ENCODE measurements at places on chromosomes 4 and X.

DNA sequence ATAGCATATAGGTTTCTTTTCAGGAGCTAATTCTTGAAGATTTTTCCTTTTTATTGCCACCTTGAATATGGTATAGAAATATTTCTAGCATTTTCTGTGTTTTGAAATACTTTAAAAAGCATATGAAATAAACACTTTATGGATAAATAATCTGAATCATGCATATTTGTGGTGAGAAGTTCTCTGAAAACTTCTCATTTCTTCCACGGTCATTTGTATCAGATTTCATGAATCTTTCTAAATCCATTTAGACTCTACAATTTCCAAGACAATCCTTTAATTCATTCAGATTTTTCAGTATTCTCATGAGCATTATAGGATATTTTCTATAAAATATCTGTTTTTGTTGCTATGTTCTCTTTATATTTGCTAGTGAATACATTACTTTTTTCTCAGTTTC is 16.2 kb upstream of the CA5B start:
- DNase-seq, result no peak

GRCh38 chrX:139172731-139173130 is 357.8 kb upstream of the F9 start:
- no peak for DNase-seq

- peak; percentile 58 for DNase-seq
Observed at GRCh38 chrX:109485470-109486340, 3.8 kb upstream of the GUCY2F start.

- no peak for DNase-seq
Observed at GRCh38 chr4:37689353-37690095, 3.3 kb upstream of the RELL1 start.

GRCh38 chrX:111020283-111020682 is 75.7 kb upstream of the PAK3 start:
- no peak for DNase-seq

GRCh38 chr4:42750091-42750490 is 93.2 kb upstream of the ATP8A1 start:
- DNase-seq, result no peak

- no peak for DNase-seq
Observed at GRCh38 chr4:159428975-159429692, 326.3 kb downstream of the RAPGEF2 start.

- no peak for DNase-seq
Observed at GRCh38 chr4:56972389-56972788, 5.0 kb downstream of the NOA1 start.

DNA sequence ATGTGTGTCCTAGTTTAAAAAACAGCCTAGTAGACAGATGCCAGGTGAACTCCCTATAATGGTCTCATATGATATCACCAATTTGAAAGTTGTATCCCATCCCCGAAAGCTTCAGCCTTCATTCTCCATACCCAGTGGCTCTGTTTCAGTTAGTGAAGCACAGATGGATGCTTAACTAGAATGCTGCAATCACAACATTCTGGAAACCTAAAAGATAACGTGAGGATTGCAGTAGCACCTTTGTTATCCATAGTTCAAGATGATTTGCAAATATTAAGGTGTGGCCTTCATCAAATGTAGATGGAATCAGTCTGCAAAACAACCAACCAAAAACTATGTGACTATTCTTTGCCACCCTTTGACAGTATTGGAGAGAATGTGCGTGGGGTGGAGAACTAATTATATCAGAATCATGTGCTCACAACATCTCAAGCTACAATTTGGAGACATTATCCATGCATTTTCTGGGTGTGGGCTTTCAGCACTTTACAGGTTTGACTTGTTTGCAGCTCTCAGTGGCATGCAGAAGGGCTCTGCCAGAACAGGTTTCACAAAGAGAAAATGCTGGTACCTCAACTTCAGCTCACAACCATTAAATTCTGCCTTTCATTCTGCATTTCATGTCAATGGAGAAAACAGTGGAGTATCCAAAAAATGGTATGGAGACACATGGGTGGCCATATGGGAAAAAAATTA is 18.3 kb upstream of the PPID start:
- no peak for DNase-seq

DNA sequence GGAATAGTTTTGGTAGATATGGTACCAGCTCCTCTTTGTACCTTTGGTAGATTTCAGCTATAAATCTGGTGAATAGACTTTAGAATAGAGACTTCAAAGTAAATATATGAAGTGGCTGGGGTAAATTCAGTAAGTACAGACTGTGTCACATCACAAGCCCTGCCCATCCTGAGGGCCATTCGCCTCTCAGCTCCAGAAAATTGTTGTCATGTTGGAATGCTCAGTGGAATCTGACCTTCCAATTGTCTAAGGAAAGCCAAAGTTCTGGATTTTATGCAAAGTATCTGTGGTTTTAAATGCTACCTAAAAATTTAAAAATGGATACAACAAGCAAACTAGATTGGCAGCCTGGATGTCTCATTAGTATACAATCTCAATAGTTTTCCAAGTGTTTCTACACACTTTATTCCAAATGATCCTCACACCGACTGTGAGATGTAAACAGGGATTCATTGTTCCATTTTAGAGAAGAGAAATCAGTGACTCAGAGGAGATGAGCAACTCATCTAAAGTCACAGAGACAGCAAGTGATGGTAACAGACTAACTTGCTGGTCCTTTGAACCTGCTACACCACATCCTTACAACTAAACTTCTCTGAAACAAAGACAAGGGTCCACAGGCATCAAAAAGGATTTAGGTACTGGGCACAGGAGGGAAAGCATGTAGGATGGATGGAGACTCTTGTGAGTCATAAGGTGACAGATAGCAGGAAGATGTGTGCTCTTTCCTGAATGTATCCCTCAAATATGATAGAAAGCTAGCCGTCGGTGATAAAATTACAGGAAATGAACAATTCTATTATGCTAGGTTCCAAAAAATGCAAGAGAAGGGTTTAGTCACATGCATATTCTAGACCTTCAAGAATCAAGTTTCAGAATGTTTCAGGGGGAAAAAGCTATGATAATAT is 127.3 kb downstream of the ATP10D start:
- no peak for DNase-seq

DNA sequence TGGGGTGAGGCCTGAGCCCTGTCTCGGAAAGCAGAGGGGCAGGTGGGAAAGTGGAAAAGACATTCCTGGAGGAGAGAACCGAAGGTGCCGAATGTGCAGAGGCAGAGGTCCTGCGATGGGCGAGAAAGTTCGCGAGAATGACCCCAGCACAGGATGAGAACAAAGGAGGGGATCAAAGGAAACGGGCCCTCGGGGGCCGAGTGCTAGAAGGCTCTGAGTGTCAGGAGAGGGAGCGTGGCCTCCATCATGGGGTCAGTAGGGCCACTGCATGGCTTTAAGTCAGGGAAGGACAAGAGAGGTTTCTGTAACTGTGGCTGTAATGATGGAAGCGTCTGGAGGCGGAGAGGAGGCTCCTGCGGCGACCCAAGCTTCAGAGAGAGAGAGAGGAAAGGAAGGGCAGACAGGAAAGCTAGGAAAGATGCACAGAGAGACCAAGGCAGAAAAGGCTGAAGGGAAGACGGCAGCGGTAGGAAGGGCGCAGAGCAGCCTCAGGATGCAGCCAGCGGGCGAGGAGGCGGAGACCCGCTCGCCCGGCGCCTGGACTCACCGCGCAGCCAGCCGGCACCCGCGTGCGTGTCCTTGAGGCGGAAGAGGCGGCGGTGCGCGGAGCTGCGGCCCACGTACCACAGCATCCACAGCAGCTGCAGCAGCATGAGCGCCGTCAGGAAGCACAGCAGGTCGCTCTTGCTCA is 669 bp downstream of the OTOP1 start:
- no peak for DNase-seq

GRCh38 chrX:47217121-47217851 is 1.2 kb upstream of the CDK16 start:
- no peak for DNase-seq

DNA sequence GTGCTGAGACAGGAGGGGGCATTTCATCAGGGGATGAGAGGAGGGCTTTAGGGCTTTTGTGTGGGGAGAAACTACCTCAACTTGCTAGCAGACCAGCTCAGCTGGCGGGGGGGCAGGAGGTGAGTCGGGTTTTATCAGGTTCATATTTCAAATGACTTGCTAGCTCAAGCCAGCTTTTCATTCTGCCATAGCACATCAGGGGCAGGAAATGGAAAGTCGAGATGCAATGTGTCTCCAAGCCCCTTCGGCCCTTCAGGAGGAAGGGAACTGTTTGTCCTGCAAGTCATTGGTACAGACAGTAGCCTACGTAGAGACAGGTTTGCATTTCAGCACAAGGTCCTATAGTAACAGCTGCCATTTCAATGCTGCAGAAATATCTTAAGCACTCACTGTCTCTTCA is 194.1 kb downstream of the PTTG2 start:
- DNase-seq, result no peak

DNA sequence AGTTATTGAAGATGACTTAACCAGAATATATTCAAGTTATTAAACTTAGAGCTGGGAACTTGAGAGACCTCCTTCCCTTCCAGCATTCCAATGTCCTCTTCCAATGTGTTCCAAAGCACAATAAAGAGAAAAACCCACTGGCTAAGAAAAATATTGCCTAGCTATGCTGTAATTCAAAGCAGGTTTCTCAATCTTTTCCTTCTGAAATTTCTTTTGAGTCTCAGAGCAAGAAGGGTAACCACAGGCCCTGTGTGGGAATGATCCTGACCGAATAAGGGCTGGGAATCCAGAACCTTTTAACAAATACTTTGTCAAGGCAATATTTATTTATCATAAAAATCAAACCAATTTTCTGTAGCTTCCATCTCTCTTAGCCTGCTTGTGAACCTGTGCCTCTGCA is 150.7 kb upstream of the SFRP2 start:
- DNase-seq, result no peak

DNA sequence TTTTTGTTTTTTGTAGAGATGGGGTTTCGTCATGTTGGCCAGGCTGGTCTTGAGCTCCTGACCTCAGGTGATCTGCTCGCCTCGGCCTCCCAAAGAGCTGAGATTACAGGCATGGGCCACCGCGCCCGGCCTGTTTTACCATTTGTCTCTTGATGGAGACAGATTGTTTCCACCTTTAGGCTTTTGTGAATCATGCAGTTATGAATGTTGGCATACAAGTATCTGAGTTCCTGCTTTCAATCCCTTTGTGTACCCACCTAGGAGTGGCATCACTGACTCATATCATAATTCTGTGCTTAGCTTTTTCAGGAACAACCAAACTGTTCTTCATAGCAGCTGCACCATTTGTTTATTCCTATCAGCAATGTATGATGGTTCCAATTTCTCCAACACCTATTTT is 20.2 kb upstream of the MGST2 start:
- no peak for DNase-seq

DNA sequence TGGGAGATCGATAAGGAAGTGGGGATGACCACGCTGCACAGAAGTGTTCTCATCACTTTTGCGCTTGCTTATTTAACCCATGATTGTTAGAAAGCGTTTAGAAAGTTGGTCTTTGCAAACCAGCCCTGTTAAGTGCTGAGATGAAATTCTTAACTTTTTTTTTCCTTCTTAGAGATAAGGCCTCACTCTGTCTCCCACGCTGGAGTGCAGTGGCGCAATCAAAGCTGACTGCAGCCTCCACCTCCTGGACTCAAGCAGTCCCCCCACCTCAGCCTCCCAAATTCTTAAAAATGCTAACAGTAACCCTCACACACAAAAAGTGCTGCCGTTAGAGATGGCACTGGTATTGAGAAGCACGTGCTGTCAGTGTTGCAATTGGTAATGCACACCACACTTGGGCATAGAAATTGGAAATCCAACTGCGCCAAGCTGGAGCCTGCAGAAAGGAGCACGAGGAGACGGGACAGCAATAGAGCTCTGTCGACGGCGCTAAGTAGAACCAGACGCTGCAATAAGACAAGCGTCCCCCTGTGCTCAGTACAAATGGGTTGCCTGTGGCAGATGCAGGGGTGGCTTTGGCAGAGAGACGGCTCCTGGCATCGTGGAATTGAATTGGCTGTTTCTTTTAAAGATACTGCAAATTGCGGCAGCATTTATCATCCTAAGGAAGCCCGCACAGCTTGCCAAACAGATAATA is 113.4 kb downstream of the TBL1X start:
- DNase-seq, result no peak

GRCh38 chrX:115562480-115562847 is 1.5 kb downstream of the PLS3 start:
- no peak for DNase-seq

- DNase-seq, result no peak
Observed at GRCh38 chr4:150415213-150415612, 166.7 kb upstream of the MAB21L2 start.

GRCh38 chrX:134601240-134601765 is 57.0 kb downstream of the PLAC1 start:
- no peak for DNase-seq

GRCh38 chr4:14800977-14801376 is 201.3 kb upstream of the CPEB2 start:
- DNase-seq, result no peak

DNA sequence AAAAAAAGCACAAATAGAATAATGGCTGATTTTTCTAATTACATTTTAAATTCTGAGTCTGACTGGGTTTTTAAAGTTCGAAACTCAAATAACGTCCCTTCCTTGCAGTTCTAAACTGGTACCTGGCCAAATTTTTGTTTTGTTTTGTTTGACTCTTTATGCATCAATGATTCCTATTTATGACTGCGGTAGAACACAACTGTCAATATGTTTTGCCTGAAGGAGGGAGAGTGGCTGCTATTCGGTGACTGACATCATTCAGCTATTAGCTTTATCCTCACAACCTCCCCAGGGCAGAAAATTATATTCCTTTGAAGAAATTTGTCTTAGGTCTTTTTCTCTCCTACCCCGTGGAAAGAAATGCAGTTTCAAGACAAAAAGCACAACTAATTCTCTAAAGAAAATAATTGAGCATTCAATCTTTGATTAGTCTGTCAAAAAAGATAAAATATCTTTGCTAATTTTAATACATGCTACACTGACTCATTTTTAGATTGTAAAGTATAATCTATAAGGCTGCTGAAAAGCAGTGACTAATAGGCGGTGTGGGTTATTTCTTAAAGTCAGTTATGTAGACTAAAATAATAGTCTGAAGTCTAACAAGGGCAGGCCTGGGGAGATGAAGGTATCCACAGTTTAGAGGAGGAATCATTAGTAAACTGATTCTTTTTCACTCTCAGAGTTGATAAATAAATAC is 61.9 kb downstream of the TMEM150C start:
- DNase-seq, result no peak

DNA sequence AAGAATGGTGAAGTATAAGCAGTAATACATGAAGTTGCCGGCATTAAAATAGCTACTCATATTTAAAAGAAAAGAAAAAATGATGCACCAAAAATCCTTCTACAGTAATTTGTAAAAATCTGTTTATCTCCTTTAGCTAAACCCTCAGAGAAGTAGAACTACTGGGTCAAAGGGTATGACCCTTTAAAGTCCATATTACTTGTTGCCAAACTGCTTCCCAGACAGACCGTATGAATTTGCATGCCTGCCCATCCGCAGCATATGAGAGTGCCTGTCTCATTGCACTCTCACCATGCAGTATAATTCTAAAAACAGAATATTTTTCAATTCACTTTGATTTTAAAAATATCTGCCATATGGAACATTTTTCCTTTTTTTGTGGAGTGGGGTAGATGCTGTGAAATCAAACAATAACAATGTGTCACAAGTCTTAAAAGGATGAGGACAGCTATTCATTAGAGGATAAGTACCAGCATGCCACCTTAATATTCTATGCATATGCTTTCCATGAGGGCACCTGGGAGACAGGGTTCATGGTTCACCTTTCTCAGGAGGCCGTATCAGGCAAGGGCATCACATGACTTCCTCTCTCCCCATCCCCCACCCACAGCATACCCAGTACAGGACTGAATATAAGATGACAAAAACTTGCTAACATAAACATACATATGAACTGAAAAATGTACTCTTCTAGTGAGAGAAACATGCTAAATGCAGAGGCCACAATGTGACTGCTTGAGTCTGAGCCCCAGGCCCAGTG is 17.8 kb downstream of the ZDHHC9 start:
- DNase-seq, result no peak

- no peak for DNase-seq
Observed at GRCh38 chr4:54717694-54718093, 59.9 kb downstream of the KIT start.
